NAMALWA (cell line): ENCODE measurements at places on chromosomes 13 and 19.

- DNase-seq = no peak
Observed at GRCh38 chr19:5838353-5839064, 993 bp downstream of the FUT6 start.

DNA sequence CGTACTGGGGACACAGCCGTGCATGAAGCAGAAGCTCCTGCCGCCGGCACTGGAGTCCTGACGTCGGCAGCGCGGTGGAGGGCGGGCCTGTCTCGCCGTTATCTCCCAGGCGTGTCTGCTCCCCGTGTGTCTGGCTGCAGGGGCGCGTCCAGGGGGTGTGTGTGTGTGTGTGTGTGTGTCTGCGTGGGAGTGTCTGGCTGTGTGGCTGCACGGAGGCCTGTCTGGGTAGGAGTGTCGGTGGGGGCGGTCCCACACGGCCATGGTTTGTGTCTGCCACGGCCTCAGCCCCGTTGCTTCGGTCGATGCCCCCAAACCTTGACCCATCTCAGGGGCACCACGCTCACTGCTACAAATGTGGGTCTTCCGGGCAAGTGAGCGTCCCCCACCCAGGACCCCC, 18.3 kb downstream of the ARID3A start:
- DNase-seq = no peak

DNA sequence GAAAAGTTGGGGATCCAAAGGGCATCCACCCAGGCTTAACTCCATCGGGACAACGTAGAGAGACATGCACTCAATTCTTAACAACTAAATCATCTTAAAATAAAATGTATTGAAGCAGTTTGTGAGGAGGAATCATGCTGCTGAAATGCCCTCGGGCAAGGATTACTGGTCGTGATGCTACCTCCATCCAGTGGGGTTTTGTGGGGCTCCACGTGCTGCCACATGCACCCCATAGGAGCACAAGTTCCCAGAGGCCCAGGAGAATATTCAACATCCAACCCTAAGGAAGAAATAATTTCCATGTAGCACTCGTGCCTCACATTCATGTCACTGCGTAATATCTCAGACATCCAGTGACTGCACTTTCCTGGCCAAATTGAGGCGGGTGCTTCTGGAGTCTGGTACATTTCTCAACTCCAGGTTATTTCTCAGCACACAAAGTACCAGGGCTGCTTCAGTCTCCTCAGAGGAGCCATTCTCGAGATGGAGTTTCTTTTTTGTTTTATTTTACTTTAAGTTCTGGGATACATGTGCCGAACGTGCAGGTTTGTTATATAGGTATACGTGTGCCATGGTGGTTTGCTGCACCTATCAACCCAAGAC, 429.8 kb downstream of the FOXO1 start:
- DNase-seq = no peak

DNA sequence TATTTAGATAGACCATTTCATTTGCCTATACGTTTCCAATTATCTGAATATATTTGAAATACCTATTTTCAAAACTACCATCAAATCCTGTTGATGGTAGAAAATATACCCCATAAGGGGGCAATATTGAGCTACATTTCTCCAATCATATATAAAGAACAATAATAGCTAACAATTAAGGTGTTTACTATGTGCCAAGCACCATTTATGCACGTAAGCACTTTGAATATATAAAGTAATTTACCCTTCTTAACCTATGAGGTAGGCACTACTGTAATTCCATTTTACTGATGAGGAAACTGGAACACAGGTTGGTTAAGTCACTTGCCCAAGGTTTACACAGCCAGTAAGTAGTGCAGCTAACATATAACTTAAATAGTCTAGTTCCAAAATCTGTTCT, 79.2 kb downstream of the UBL3 start:
- peak; percentile 66 for DNase-seq

GRCh38 chr13:59680429-59681024, 483.2 kb downstream of the DIAPH3 start:
- peak; percentile 63 for DNase-seq
